ENCODE measurements at places on chromosomes 3 and 15. TPM values are rescaled to one million over a fixed set of nuclear protein-coding genes. Genes with fewer than 3 reads are reported as not detected.

DNA sequence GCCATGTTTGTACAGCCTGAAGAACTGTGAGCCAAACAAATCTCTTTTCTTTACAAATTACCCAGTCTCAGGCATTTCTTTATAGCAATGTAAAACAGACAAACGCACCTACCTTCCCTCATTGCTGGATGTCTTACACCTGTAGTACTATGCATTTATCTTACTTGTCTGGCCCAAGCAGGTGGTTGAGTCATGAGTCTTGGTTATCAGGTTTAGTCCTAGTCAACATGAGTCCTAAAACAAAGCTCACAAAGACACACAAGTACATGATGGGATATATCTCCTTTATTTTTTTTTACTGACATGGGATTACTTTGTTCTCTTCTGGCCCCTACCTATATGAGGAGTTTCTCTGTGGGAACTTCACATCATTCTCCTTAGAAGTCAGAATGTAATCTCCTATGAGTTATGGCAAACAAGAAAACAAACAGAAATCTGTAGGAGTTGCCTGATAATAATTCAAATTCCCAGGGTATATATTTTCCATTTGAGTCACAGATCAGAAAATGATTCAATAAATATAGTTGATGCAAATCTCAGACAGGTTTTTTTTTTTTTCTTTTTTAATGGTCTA, 33.6 kb upstream of the PLSCR2 start:
- no peak for DNase-seq

GRCh38 chr3:70570584-70570983, 258.1 kb upstream of the MDFIC2 start:
- DNase-seq = no peak

The LTF gene
- polyA plus RNA-seq = 1.2 TPM

The CCDC50 gene
- polyA plus RNA-seq = 20.8 TPM

The PPM1L gene
- 4.3 TPM for polyA plus RNA-seq

GRCh38 chr3:112561484-112561733, 353 bp downstream of the ATG3 start:
- DNase-seq = no peak

DNA sequence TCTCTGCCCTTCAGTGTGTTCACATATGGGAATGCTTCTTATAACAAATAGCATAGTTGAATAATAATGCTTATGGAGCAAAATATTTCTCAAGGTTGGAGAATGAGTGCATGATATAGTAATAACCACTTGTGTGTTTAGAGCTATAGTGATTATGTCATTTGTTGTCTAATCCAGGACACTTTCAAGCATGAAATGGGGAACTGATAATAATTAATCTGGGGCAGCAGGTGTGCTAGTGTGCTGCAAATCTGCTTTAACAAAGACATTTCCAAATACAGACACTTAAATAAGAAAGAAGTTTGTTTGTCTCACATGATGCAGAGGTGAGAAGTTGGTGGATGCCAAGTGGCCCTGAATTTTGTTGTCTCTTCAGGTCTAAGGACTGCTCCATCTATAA, 579.3 kb upstream of the GRM7 start:
- DNase-seq = no peak

- DNase-seq = no peak
Observed at GRCh38 chr3:126399351-126399735, 4.6 kb downstream of the CFAP100 start.

Measured in sigmoid colon (tissue), 7 donors.